ENCODE measurements at places on chromosomes 16 and 17. TPM values are rescaled to one million over a fixed set of nuclear protein-coding genes. Genes with fewer than 3 reads are reported as not detected.

HOXB1 gene
- total RNA-seq = not detected

ABCC12 gene
- not detected for total RNA-seq

CIITA gene
- 67.8 TPM for total RNA-seq

TMEM238L gene
- total RNA-seq = not detected

KRT40 gene
- not detected for total RNA-seq

GSDMA gene
- 2.5 TPM for total RNA-seq

C16orf46 gene
- total RNA-seq = 1.8 TPM

GNG13 gene
- not detected for total RNA-seq

PTGES3L gene
- 0.63 TPM for total RNA-seq

NPTX1 gene
- 107 TPM for total RNA-seq

ORMDL3 gene
- total RNA-seq = 250 TPM

SPNS3 gene
- total RNA-seq = 5.3 TPM

All from T-helper 1 cell treated with Interleukin-12 subunit alpha and Interleukin-12 subunit beta and Interleukin-4 antibody, amounts not matched to agents 30 ng/mL and 1 ng/mL, for 36 hours (primary cell).